ENCODE measurements at places on chromosomes 5 and 9.

DNA sequence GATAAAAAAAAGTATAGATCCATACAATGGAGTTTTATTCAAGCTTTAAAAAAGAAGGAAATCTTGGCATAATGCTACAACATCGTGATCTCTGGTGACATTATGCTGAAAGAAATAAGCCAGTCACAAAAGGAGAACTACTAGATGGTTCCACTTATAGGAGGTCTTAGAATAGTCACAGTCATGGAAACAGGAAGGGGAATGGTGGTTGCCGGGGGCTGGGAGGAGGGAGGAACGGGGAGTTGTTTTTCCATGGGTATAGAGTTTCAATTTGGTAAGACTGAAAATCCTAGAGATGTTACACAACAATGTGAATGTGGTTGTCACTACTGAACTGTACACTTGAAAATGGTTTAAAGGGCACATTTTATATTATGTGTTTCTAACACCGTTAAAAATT, 94.5 kb downstream of the CFAP90 start:
- no peak for DNase-seq

DNA sequence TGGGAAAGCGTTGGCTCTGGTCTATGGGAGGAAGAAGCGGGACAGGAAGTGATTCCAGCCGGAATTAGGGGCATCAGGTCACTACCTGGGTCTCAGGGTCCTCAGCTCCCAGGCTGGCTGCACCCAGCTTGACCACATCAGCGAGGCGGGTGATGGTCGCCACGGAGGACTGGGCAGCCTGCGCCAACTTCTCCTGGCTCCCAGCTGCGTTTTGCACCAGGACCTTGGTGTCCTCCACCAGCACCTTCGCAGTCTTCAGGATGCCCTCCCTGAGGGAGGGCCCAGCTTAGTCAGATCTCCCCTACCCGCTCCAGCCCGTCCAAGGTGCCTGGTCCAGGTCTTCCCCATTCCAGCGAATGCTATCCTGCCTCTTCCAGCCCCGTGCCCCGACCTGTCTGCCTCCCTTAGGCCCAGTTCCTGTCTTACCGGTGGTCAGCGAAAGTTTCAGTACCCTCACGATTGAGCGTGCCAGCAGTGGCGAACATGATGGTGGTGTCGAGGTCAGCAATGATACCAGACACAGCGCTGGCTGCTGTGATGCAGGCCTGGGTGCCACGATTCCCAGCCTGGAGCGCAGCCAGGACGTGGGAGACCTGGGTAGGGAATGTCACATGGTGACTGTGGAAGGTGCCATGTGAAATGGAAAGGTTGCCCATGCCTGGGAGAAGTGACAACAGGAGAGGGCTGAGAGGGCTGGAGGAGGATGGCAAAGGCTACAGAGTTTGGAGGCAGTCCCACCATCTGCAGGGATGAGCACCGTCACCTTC, 14.4 kb upstream of the TPM2 start:
- DNase-seq: no peak

DNA sequence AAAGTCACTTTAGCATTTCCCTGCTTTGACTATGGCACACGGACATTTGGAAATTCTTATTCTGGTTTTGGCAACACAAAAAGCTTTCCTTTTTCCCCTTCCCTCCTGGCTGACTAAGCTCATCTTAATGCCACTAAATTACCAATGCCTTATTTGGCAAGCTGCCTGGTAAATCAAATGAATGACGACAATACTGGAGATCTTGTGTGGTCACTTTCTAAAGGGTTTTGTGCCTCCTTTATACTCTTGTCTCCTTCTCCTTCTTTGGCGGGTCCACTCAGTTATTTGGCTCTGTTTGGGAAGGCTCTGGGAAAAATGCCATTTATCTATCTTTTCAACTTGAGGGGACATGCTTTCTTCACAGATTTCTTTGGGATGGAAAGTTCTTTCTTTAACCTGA, 34.9 kb downstream of the SH3GL2 start:
- DNase-seq: peak; percentile 60

GRCh38 chr9:121807069-121807822, 155.8 kb downstream of the DAB2IP start:
- no peak for DNase-seq

DNA sequence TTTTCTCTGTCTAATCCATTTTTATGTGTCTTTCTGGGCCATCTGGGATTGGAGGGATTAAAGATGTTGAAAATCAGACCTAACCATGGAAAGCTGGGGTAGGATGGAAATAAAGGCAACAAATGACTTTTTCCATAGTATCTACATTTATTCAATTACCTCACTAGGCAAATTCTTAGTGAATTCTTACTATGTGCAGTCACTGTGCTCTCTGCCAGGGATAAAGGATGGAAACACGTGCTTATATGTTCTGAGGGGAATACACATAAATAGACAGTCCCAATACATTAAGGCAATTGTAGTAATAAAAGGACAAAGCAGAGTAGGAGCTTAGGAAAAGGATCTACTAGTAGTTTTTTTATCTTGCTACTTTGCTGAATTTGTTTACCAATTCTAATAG, 214.2 kb downstream of the PRR16 start:
- DNase-seq: no peak

- DNase-seq: no peak
Measured at GRCh38 chr9:7358876-7359275, 440.7 kb downstream of the DMAC1 start.

DNA sequence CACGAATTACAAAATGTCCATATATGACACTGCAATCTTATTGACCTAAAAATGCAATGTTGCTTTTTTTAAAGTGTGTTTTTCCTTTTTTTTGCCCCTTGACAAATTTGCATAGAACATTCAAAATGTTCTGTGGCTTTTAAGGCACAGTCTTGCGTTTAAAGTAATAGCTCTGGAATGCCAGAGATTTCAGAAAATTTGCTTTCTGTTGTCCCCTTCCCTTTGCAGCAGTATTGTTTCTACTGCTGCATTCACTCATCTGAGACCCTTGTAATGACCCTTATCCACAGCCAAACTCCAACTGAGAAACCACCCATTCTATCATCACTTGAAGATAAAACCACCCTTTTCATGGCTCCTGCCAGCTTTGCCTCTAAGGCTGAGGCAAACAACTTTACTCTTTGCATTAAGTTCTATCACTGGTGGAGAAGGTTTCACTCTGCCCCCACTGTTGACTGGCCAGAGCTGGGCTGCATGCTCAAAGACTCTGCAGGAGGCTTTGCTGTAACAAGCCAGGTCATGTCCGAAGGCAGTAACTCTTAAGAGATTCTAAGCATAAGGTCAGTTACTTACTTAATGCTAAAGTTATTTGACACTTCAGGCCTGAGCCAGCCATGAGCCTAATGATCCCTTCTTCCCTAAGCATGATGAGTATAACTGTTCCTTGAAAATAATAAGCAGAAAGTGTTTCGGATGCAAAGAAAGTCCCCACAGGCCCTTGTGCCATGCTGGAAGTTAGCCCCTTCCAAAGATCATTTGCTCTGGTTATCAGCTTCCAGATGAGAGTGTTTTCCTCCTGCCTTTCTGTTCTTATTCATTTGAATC, 101.9 kb downstream of the CD180 start:
- no peak for DNase-seq

- no peak for DNase-seq
Measured at GRCh38 chr9:5958273-5958672, 57.2 kb downstream of the RANBP6 start.

- no peak for DNase-seq
Measured at GRCh38 chr5:32436553-32437242, 7.8 kb downstream of the ZFR start.

DNA sequence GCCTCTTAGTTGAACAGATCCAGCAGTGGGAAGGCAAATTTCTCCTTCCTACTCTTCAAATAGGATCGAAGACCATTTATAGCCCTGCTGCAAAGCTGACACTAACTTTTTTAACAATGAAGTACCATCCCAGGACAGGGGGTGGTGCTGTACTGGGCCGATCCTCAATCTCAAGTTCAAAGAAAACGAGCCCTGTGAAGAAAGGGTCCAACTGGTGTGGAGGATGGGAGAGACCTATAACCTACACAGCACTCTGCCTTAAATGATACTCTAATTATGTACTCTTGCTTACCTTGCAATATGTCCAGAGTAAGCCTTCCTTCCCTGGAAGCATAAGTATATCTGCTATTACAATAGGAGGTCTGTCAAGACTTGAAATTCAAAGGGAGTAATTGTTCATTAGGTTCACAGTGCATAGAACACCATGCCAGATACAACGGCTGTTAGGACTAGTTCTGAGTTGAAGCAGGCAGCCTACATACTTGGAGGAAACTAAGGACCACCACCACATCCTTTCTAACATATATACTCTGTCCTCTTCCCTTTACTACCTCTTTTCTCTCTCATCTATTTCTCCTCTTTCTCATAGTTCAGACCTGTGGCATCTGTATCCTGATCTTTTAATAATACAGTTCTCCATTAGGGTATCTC, 6.2 kb downstream of the ETF1 start:
- no peak for DNase-seq

DNA sequence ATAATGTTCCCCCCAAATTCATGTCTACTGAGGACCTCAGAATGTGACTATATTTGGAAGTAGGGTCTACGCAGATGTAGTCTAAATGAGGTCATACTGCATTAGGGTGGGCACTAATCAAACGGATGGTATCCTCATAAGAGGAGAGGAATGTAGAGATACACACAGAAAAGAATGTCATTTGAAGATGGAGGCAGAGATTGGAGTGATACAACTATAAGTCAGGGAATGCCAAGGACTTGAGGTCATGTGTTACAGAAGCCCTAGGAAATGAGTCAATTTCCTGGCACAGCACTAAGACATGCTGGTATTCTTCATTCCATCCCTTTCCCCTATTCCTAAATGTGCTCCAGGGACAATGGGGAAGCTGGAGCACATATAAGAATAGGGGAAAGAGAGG, 758 bp upstream of the PDCD1LG2 start:
- DNase-seq: no peak

DNA sequence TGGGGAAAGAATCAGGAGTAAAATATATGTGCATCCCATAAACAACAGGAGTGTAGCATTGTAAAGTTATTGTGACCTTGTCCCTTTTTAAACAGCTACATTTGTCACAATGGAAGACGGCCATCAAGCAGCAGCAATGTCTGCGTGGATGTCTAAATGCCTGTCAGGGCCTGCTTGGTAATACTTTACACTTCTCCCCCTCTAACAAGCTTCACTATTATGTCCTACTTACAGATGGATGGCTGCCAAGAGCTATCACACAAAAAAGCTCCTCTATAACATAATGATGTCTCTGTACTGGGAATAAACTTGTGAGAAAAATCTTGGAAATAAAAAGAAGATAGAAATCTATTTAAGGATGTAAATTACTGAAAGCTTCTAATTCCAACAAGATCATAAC, 213.0 kb downstream of the FBXL17 start:
- DNase-seq: peak; percentile 23

DNA sequence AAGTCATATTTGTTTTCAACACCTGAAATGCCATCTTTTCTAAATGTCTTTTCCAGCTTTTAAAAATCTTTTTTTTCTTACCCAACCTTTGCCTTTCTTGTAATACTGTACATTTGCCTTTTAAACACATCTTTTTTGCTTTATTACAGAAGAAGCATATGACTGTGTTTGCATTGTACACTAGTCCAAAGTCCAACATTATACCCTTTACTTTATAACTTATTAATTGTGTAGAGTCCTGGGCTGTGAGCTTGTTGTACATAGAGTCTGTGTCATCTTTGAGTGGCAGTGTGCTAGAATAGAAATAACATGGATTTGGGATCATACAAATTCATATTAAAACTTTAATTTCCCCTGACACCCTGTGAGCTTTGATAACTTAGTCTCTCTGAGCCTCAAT, 23.7 kb downstream of the CWC27 start:
- no peak for DNase-seq

DNA sequence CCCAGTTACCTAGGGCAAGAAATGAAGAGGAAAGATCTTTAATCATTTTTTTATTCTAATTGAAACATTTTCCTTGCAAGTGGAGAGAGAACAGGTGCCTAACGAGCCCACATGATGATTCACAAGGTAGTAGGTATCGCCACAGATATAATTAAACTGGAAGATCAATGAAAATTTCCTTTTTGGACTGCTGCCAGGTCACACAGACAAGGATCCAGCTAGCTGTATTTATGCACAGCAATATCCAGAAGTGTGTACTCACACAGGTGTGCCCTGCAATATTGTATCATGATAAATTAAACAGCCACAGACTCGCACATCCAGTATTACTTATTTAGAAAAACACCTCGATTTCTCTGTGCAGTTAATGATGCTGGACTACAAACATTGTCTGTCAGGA, 294.0 kb upstream of the SMARCA2 start:
- DNase-seq: no peak

- peak; percentile 36 for DNase-seq
Measured at GRCh38 chr5:33439905-33440481, 772 bp upstream of the TARS1 start.

DNA sequence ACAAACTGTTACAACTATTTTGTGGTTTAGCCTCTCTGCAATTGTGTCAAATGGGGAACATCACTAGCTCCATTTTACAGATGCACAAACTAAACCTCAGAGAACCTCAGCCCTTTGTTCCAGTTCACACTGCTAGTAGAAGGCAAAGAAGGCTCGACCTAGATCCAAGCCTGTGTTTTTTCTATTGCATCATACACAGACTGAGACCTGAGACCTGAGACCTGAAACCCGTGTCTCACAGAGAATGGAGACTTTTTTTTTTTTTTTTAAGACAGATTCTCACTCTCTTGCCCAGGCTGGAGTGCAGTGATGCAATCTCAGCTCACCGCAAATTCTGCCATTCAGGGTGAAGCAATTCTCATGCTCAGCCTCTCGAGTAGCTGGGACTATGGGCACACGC, 120.8 kb downstream of the GALNT10 start:
- DNase-seq: no peak

DNA sequence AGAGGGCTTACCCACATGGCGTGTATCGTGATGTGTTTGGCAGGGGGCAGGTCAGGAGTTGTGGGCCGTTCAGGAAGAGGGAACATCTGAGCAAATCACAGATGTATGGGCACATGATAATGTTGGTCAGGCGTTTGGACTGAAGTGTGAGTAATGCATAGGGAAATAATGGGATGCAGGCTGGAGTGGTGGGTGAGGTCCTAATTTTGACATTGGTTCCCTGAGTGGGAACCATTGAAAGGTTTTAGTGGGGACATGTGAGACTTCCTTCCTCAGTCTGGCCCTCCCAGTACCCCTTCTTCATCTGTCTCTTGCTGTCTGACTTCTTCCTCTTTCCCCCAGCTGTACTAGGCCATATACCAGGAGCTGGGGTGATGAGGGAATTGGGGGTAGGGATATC, 7.6 kb downstream of the OTULIN start:
- DNase-seq: no peak

DNA sequence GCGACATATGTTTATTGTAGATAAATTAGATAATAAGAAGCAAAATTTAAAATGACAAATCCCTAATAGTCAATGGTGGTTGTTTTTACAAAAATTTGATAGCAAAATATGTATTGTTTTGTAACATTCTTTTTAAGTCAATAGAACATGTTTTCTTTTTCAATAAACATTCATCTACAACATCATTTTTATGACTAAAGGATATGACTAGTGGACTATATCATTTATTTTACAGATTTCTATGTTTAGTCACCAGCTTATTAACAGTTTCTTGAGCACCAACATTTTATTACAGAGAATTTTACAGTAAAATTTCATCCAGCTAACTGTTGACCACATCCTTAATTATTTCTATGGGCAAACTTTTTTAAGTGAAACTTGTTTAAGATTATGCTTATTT, 114.7 kb upstream of the IL7R start:
- DNase-seq: no peak

- DNase-seq: no peak
Measured at GRCh38 chr5:115626445-115626823, 598 bp upstream of the TMED7 start.
